ENCODE measurements at places on chromosomes 12 and 14.

- no peak for DNase-seq
Measured at GRCh38 chr14:58060898-58061297, 91.1 kb downstream of the ARMH4 start.

DNA sequence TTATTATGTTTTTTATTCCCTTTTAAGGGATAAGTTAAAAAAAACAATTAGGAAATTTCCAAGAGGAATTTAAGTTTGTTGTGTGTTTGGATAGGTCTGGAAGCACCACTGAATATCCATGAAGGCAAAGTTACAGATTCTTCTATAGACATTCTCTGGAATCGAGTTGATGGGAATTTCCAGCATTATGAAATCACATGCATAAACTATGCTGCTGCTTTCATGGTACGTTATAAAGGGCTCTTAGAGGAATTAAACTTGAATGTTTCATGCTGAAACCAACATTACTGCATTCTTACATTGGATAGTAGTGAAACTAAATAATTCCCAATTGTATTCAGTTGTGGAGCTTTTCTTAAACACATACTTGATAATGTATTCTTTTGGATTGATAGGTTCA, 21.5 kb upstream of the PTPRQ start:
- DNase-seq, result no peak

GRCh38 chr14:88604212-88604611, 41.4 kb downstream of the ZC3H14 start:
- DNase-seq, result no peak

DNA sequence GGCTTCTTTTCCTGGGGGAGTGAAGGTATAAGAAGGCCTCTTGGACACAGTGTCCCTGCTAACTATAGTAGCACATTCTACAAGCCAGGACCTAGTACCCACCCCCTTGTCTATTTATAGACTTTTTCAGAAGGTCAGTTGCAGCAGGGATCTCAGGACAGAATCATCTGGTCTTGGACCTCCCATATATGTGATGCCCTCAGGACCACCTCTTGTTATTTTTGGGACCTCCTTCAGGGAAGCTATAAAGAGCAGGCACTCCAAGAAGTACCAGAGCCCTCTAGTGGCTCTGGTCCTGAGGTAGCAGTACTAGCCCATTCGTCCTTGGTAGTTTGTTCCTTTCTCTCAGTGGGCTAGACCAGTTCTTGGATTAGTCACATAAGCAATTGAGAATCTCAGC, 4.3 kb downstream of the COQ10A start:
- DNase-seq, result no peak

DNA sequence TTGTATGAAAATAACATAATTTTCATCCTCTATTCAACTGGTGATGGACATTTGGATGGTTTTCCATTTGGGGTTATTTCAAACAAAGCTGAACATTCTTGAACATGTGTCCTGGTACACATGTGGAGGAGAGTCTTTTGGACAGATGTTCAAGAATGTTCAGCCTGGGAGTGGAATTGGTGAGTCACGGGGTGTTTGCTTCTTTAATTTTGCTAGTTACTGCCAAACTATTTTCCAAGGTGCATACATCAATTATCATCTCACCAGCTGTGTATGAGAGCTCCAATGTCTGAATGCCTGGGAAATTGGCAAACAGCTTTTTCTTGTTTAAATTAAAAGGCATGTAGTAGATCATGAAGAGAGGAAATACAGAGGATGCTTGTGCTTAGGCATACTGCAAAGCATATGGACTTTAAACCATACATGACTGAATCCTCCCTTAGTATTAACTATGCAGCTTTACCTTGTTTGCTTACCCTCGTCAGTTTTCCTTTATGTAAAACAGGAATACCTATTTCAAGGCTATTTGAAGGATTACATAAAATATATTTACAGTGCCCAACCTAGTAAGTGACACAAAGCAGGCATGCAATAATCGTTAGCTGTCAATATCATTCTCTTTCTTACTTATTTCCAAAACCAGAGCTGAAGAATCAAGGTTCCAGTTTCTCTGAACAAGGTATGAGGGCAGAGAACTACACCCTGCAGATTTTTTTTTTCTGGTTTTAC, 152.1 kb downstream of the ITPR2 start:
- DNase-seq, result no peak

GRCh38 chr12:39402922-39403321, 40.0 kb downstream of the KIF21A start:
- no peak for DNase-seq

DNA sequence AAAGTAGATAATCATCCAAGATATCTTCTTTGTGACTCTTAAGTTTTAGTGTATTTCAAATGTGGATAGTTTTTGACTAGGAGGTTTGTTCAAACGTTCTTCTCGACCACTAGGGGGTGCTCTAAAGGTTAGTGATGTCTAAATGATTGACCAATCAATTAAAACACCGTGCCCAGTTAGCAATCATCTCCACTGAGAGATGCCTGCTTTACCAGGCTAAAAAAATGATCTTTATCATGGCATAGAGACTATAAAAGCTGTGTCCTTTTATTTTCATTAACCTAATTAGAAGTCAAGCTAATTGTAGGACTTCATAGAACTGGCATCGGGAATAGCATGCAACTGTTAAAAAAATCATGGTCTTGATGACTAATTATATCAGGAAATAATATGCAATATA, 153.9 kb downstream of the PRKCH start:
- peak; percentile 81 for DNase-seq

- DNase-seq, result no peak
Measured at GRCh38 chr14:102095231-102095870, 8.5 kb upstream of the HSP90AA1 start.

DNA sequence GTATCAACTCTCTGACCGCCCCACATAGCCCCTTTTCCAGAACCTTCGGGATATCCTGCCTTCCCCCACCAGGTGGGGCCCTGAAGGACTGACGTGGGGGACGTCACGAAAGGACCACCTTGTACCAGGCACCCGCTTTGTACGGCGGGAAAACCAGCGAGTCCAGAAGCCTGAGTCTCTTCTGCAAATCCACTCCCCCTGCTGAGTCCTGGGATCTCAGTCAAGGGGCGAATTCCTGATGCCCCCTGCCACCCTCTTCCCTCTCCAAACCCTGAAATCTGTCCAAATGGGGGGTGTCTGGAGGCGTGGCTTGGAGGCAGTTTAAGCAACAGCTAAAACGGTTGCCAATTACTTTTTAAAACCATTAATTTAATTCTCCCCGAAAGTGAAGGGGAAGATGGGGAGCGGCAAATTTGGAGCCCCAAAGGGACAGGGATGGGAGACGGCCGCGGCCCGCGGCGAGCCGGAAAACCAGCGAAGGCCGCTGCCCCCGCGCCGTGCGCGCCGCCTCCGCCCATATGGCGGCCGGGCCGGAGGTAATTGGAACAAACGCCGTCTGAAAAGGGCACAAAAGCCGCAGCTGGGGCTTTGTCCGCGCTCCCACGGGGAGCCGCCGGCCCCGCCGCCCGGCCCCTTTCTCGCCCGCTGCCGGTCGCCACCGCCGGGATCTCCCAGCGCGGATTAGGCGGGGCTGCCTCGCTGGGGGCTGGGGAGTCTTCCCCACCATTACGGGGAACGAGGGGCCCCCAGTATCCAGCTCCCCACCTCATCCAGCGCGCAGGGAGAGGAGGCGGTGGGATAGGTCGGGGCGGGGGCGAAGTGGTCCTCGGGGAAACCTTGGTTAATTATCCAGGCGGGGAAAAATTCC, 6.6 kb downstream of the LHX5 start:
- no peak for DNase-seq

GRCh38 chr12:112928978-112929377, 9.3 kb upstream of the OAS3 start:
- no peak for DNase-seq

GRCh38 chr14:48974994-48975393, 611.2 kb downstream of the RPS29 start:
- DNase-seq, result no peak

GRCh38 chr12:13379531-13380188, 183.1 kb downstream of the EMP1 start:
- DNase-seq, result no peak

GRCh38 chr14:44099743-44100488, 407.2 kb downstream of the FSCB start:
- no peak for DNase-seq

- no peak for DNase-seq
Measured at GRCh38 chr14:103101963-103102688, 7.6 kb downstream of the EXOC3L4 start.

- peak; percentile 84 for DNase-seq
Measured at GRCh38 chr12:49358483-49359141, 8.7 kb upstream of the SPATS2 start.

- no peak for DNase-seq
Measured at GRCh38 chr12:52992699-52993557, 13.3 kb upstream of the EIF4B start.

DNA sequence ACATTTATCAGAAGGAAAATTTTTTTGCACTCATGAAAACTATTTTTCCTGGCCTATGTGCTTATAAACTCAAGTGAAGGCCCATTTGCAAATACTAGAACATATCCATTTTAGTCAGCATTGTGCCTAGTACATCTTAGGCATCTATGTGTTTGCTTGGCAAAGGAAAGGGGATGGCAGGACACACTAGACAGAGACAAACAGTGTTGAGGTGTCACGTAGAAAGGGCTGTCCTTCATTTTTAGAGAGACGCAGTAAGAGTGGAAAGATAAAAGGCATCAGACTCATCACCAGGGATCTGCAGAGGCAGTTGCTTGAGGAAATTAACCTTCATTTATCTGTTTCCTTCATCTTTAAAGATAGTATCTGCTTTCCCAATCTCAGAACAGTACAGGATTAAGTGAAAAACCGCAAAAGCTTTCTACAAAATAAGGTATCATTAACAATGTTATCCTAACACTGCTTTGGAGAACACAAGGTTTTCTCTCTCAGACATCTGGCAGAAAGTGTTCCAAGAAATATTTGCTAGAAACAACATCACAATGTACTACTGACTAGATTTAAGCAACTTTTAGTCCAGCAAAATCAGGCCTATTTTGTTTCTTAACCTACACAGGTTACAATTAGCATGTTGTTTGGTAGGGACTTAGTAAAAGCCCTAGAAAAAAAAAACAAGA, 2.0 kb downstream of the YBX3 start:
- DNase-seq, result no peak

- no peak for DNase-seq
Measured at GRCh38 chr12:51187370-51187987, 14.5 kb upstream of the TFCP2 start.

DNA sequence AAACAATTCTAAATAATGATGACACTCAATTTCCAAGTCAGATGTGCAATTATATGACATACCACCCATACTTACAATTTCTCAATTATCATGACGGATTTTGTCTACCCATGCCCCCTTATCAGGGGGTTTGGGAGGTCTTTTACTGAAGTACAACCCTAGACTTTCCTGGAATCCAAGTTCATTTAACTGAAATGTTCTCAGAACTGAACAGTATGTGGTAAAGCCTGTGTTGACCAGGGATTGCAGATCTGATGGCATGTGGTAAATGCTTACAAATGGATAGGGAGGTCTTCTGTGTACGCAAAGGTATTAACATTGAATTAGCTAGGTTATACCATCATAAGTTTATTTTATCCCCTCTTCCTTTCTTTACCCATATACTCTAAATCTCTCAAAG, 281.8 kb downstream of the CEP128 start:
- no peak for DNase-seq

DNA sequence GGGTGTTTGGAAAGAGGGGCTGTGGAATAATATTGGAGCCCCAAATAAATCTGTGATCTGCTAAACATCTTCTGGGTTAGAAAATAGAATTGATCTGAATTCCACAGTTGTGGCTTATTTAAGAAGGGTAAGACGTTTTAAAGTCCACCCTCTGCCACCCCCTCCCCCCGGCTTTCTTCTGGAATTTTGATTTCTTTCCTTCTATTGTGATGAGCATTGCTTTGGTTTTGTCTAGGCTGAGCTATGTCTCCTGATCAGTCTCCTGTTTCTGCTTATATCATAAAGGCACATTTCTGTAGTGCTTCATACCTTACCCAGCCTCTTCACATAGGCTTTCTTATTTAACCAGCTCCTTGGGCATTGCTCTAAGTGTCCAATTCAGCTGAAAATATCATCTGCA, 77.3 kb upstream of the SLC38A2 start:
- DNase-seq, result no peak

Measured in Ammon's horn (tissue), 1 donor.